ENCODE measurements at places on chromosomes 13 and 19. TPM values are rescaled to one million over a fixed set of nuclear protein-coding genes. Genes with fewer than 3 reads are reported as not detected.

NUDT19 gene
- 18.0 TPM for total RNA-seq

RASIP1 gene
- total RNA-seq, result 22.9 TPM

GRCh38 chr13:43808676-43809075 lies 21.9 kb upstream of the ENOX1 start:
- no peak for DNase-seq

DNA sequence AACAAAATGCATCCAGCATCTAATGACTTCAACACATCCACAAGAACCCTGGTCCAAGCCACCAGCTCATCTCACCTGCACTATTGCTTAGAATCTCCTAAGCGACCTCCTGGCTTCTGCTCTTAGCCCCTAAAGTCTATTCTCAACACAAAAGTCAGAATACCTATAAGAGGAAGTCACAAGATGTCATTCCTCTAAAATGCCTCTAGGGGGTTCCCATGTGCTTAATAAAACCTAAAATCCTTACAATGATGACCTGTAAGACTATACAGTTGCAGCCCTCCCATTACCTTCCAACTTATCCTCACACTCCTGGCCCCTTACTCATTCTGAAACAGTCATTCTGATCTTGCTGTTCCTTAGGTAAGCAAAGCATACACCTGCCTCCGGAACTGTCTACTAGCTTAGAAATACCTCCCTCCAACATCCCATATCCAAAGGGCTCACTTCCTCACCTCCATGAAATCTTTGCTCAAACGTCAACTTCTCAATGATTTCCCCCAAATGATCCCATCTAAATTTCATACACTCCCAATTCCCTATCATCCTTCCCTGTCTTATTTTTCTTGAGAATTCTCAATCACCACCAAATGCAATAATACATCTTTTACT lies 10.0 kb downstream of the ATP7B start:
- DNase-seq, result no peak

NFKBIB gene
- 13.3 TPM for total RNA-seq

DNA sequence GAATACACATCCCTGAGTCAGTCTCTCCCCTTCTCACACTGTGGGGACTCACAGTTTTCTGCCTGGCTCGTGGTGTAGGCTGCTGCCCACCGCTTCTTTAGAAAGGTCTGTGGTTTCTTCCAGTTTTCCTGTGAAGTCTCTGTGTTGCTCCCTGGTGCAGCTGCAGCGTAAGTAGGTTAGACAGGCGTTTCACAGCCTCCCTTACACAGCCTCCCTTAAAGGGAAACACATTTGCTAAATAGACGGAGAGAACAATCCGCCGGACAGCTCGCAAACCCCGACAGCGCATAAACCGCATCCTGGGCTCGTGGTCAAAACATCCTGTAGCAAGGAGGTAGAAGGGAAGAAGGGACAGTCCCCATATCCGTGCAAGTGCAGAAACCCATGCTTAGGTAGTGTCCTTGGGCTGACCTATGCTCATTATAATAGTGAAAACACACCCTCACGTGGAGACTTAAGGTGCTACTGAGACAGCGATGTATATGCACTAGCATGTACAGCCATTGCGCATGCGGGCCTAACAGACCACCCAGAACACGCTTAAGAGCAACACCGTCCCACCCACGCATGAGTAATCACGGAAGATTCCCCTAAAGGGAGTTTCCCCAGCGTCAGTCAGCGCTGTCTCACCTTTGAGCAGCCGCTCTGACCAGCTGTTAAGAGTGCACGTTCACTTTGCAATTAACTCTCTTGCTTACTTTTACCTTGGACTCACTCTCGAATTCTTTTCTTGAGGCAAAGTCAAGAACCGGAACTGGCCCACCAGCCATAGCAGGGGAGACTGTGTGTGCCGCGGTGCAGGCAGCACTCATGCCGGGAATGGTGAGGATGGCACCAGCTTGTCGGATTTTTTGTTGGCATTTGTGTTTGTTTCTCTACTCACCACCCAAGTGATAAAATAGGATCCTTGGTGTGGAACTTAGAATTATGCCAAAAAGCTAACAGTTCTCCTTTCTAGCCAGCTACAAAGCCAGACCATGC lies 16.6 kb downstream of the SIGLEC8 start:
- no peak for DNase-seq

DNA sequence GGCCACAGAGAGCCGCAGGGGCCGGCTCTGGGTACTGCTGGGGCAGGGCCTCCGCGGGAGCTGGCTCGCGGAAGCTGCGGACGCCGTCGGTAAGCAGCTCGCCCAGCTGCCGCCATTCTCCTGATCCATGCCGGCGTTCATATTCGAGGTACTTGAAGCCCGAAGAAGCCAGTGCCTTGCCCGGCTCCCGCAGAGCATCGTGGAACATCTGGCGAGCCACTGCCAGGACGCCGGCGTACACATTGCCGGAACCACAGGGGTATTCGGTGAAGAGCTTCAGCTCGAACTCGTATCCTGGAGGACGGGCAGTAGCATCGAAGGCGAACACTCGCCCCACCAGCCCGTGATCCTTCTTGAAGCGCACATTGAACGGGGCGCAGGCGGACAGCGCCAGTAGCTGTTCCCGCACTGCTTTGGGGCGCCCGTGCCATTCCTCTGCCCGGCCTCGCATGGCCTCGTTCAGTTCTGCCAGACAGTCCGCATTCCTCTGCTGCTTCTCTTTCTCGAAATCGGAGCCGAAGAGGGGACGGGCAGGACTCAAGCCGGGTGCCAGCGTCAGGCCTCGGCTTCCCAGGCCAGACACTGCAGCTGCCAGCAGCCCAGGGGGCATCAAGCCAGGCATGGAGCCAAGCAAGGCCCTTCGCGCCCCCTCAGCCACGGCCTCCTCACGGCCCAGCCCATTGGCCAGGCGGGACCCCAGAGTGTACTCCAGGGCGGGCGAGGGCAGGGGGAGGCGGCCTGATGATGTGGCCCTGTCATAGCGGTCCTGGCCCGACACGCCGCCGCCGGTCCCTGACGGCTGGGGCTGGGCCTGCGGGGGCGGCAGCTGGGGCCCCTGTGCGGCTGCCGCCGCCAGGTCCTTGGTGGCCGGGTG lies 1.0 kb downstream of the IRF2BP1 start:
- DNase-seq, result no peak

DNA sequence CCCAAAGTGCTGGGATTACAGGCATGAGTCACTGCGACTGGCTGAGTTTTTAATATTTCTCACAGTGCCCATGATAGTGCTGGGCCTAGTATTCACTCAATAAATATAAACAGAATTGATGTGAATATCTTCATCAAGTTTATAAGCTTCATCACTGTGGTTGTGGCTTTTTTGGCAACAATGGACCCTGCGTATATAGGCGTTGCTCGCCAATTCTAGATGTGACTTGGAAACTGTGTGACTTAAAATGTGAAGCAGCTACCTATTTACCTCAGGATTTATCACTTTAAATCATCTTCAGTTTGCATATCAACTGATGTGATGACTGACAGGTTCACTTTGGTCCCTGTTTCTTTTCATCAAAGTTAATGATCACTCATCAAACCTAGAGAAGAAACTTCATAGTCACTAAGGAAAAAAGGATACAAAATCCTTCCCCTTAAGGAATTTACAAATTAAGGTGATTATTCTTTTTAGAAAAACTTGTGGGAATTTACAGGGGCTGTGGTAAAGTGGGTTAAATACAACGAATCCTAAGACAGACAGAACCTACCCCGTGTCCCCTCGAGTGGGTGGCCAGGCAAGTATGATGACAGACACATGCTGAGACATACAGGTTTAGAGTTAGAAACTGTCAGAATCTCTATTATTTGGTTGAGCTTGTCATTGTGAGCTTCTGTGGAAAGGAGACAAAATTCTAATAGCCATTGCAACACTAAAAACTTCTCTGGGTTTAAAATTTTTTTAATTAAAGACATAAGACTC lies 101.3 kb downstream of the AKAP11 start:
- DNase-seq, result no peak

CCNA1 gene
- total RNA-seq, result not detected

GRCh38 chr13:25217023-25217885 lies 45.2 kb upstream of the AMER2 start:
- DNase-seq, result no peak

GRCh38 chr19:15154002-15154612 lies 46.7 kb downstream of the NOTCH3 start:
- DNase-seq, result no peak

DNA sequence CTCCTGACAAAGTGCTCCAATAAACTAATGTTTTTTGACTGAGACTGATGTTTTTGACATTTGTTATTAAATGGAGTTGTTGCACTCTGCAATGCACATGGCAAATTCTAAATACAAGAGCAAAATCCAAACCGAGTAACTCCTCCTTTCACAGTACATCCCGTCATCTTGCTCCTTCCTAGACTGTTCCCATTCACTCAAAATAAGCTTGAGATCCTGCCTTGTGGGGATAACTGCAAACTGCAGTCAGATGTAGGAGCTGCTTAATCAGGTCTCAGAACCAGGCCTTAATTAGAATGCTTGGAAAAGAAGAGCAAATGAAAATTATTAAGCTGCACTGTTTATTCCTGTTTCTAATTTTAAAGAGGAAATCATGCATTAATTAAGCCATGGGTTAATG lies 134.8 kb upstream of the SPRY2 start:
- DNase-seq, result no peak

LILRB3 gene
- total RNA-seq, result 2.0 TPM

DNA sequence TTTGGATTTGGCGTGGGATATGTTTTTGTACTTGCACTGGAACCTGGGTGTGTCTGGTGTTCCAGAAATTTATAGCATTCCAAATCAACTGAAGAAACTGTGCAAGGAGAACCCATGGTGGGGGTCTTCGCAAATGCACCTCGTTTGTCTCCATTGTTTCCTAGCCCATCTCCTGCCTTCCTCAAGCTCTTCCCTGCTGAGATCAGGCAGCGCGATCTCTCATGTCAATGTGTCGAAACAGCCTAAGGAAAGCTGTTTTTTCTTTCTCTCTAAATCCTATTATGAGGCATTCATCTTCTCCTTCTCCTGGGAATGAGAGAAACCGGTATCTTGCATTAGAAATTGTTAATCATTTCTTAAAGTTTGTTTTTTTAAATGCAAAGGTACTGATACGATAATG lies 131.0 kb downstream of the KLF5 start:
- DNase-seq, result no peak

- DNase-seq, result no peak
These were observed 29.3 kb upstream of the ATP1A3 start for GRCh38 chr19:42023121-42023942.

DNA sequence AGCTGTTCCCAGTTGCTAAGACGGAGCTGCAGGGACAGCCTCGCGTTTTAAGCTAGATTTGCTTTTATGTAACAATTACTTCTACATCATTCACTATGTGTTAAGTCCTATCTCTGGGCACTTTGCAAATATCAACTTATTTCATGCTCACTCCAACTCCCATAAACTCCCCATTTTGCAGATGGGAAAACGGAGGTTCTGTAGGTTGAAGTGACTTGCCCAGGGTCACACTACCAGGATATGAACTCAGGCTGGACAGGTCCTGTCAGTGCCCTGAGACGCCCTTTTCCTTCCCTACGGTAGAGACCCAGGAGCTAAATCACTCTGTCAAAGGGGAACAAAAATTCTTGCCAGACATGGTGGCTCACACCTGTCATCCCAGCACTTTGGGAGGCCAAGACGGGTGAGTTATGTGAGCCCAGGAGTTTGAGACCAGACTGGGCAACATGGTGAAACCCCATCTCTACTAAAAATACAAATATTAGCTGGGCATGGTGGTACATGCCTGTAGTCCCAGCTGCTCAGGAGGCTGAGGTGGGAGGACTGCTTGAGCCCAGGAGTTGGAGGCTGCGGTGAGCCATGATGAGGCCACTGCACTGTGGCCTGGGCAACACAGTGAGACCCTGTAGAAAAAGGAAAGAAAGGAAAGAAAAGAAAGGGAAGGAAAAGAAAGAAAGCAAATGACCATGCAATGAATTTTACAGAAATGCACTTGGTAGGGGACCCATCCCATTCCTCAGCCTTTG lies 14.5 kb upstream of the NFIC start:
- DNase-seq, result no peak

- no peak for DNase-seq
These were observed 307.4 kb downstream of the DIAPH3 start for GRCh38 chr13:59856281-59856810.

DNA sequence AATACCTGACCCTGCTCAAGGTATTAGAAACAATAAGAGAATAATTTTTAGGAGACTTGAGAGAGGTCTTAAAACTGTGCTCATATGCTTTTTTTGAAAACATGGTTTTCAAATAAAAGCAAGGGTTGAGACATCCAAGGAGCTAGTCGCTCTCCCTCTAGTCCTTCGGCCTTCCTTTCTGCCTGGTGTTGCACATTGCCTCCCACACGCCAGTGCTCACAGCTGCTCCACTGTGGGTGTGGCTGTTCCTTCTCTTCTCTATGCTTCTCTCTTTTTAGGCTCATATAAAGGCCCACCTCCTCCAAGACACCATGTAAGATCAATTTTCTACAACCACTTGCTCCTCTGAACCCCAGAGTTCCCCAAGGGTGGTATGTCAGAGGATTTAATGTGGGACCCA lies 352.6 kb downstream of the ENOX1 start:
- no peak for DNase-seq

KIR3DL2 gene
- not detected for total RNA-seq

NPHS1 gene
- total RNA-seq, result not detected

GRCh38 chr13:55649485-55649884 lies 1491.2 kb upstream of the PRR20A start:
- DNase-seq, result no peak

GRCh38 chr13:79502859-79503468 lies 22.0 kb downstream of the NDFIP2 start:
- no peak for DNase-seq

UBE2L5 gene
- not detected for total RNA-seq

IGLON5 gene
- total RNA-seq, result 0.31 TPM

PSG11 gene
- total RNA-seq, result not detected

- DNase-seq, result no peak
These were observed 178.5 kb downstream of the USP12 start for GRCh38 chr13:26992951-26993719.

GRCh38 chr13:21109168-21109567 lies 47.8 kb upstream of the LATS2 start:
- no peak for DNase-seq

SLC10A2 gene
- not detected for total RNA-seq

DNA sequence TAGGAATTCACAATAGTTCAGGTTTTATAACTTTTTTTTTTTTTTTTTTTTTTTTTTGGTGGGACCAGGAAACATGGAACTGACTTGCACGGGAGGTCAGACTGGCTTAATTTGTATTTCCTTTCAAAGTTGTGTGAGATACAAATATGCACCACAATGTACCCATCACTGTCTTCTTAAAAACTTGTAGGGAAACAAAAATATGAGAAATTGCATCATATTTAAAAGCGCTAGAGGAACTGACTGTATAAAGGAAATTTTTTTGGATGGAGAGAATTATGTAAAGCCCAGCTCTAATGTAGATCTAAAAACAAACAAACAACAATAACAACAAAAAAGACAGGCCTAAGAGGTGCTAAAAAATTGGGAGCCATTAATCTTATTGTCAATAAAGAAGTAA lies 246.5 kb downstream of the DCT start:
- DNase-seq, result no peak

MEDAG gene
- 37.4 TPM for total RNA-seq

WTIP gene
- 32.3 TPM for total RNA-seq

Measured in right atrium auricular region (tissue), 2 donors.